PC-3 (cell line): ENCODE measurements at places on chromosomes 6 and 20.

GRCh38 chr6:53043581-53043980, 21.6 kb upstream of the FBXO9 start:
- DNase-seq, result peak; percentile 74
- H3K36me3 ChIP-seq, result peaks cover 15% of the 10 kb centered on the region
- no peaks in the 10 kb centered on the region for H3K27me3 ChIP-seq
- peaks cover 49% of the 10 kb centered on the region for H3K4me1 ChIP-seq

DNA sequence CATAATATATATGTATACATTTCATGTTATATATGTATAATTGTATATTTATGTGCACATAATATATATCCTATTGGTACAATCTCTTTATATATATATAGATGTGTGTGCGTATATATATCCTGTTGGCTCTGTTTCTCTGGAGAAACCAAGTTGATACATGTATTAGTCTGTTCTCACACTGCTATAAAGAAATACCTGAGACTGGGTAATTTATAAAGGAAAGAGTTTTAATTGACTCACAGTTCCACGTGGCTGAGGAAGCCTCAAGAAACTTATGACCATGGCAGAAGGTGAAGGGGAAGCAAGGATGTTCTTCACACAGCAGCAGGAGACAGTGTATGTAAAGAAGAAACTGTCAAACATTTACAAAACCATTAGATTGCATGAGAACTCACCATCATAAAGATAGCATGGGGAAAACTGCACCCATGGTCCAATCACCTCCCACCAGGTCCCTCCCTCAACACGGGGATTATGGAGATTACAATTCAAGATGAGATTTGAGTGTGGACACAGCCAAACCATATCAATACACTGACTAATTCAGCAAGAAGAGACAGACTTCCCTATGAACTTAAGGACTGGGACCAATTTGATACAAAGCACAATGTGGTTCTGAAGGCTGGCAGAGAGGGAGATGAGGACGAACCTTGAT, 14.0 kb downstream of the CST3 start:
- no peak overlapping the region for H3K27ac ChIP-seq
- DNase-seq, result no peak
- H3K4me1 ChIP-seq, result peaks cover 34% of the 10 kb centered on the region
- no peaks in the 10 kb centered on the region for H3K27me3 ChIP-seq

GRCh38 chr6:39665861-39666260, 59.3 kb downstream of the KIF6 start:
- no peak overlapping the region for H3K4me3 ChIP-seq
- 0 out of 2 replicates have a peak, but pooled peaks cover 3% of the 10 kb centered on the region for H3K27me3 ChIP-seq
- H3K4me1 ChIP-seq, result no peaks in the 10 kb centered on the region
- no peak for DNase-seq
- no peak overlapping the region for H3K27ac ChIP-seq

- H3K4me3 ChIP-seq, result no peak overlapping the region
- no peaks in the 10 kb centered on the region for H3K36me3 ChIP-seq
- H3K27me3 ChIP-seq, result no peaks in the 10 kb centered on the region
- H3K4me1 ChIP-seq, result peaks cover 17% of the 10 kb centered on the region
- peak; percentile 64 for DNase-seq
- H3K27ac ChIP-seq, result no peak overlapping the region
These were observed 41.8 kb downstream of the FARS2 start for GRCh38 chr6:5302995-5303622.

DNA sequence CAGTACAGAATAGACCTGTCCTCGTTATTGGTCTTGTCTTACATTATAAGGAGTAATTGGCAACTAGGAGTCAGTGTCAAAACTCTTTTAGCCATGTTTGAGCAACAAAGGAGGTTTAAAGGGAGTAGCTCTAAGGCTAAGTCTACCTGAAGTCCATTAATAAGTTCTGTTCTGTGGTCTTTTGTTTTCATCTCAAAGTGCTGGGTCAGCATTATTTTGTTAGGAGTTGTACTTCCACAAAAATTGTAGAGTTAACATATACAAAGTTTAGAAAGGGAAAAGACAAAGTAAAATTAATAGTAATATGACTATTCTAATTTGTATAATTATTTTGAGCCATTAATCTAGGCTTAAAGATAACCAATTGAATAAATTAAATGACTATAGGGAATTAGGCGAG, 12.7 kb upstream of the SENP6 start:
- H3K4me3 ChIP-seq, result no peak overlapping the region
- no peak overlapping the region for H3K27ac ChIP-seq
- no peaks in the 10 kb centered on the region for H3K4me1 ChIP-seq

DNA sequence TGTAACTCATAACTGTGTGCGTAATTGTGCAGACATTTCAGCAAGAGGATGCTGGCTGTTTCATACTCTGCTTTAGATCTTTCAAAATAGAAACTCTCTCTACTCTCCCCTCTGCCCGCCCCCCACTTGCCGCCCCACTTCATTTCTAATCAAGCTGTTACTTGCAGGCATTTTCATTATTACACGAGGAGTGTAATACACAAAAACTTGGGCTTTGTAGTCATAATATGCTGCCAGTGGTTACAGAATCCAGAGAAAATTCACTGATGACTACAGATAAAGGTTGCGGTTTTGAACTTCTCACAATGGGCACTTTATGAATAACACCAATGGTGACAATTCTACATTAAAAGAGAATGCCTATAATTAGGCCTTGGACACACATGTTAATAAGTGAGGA, 194.0 kb upstream of the POU3F2 start:
- no peaks in the 10 kb centered on the region for H3K4me1 ChIP-seq
- no peaks in the 10 kb centered on the region for H3K36me3 ChIP-seq
- DNase-seq, result no peak
- H3K27ac ChIP-seq, result no peak overlapping the region

GRCh38 chr6:167974640-167975344, 22.7 kb upstream of the KIF25 start:
- no peak overlapping the region for H3K4me3 ChIP-seq
- peaks cover 10% of the 10 kb centered on the region; the same call in 1 of the 2 replicates for H3K4me1 ChIP-seq
- DNase-seq, result peak; percentile 65
- no peaks in the 10 kb centered on the region; the same call in 1 of the 2 replicates for H3K36me3 ChIP-seq

DNA sequence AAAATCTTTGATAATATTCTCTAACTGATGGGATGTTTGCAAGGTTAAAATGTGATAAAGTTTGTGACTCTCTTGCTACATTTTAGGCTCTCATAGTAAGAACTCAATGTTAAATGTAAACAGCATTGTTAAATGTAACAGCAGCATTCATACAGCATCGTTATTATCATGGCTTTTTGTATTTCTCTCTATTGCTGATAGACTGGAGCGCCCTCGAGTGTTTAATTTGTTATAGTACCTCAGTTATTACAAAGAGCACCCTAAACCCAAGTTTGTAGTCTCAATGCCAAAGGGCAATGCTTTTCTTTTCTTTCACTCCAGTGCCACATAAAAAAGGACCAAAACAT, 14.9 kb upstream of the TTPAL start:
- peaks cover 19% of the 10 kb centered on the region for H3K4me1 ChIP-seq
- DNase-seq, result peak; percentile 72
- H3K4me3 ChIP-seq, result no peak overlapping the region
- peak overlapping the region; percentile 32 for H3K27ac ChIP-seq
- no peaks in the 10 kb centered on the region for H3K27me3 ChIP-seq

DNA sequence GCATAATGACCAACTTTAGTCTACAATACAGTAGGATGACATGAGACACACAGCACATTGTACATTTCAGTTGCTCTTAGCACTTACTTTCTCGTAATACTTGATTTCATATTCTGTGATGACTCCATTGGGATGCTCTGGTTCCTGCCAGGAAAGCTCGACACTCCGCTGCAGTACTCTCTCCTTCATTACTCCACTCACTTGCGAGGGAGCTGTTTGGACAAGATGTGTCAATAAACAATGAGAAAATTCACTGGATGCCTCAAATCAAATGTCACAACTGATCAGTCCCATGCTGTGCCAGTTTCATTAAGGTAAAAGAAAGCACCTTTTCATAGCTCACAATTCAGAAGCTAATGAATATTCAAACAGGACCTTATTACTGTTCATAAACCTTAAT, 147.1 kb downstream of the EPHA7 start:
- H3K4me3 ChIP-seq, result no peak overlapping the region
- no peaks in the 10 kb centered on the region for H3K27me3 ChIP-seq
- H3K36me3 ChIP-seq, result no peaks in the 10 kb centered on the region
- no peak for DNase-seq
